ENCODE measurements at places on chromosomes 6 and 20. TPM values are rescaled to one million over a fixed set of nuclear protein-coding genes. Genes with fewer than 3 reads are reported as not detected.
A peak's percentile ranks its signal among the peaks of the same experiment; 100 is the strongest.

- no peaks in the 10 kb centered on the region for H3K4me1 ChIP-seq
- no peak overlapping the region for H3K4me3 ChIP-seq
- no peak overlapping the region for H3K27ac ChIP-seq
- no peaks in the 10 kb centered on the region for H3K27me3 ChIP-seq
- H3K36me3 ChIP-seq, result no peaks in the 10 kb centered on the region
These were observed 33.0 kb upstream of the NR2E1 start for GRCh38 chr6:108132863-108133262.

DNA sequence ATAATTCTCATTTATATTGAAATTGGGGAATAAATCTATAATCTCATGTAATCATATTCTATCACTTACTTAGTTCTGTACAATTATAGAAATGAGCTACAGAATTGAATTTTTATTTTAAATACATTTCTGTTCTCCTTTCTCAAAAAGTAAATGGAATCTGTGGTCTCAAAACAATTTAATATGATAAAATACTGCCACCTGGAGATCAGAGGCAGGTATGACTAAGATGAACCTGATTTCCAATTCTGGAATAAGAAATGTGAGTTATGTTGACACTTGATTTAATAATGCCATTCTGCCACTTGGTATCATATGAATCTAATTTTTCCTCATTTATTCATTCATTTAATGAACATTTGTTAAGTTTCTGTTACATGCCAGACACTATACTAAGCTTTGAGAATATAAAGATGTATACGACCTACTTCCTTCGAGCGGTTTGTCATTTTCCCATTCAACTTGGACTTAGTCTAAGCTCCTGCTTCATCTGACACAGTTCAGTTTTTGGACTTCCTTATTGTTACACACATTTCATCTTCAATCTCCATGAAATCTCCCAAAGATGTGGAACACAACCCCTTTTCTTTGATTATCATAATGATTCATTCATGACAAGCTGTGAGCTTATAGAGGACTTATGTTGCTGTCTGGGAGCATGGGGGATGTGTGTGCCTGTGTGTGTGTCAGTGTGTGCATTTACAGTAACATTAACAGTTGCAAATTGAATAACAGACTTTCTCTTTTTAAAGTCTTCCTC lies 7.5 kb upstream of the CCDC28A start:
- DNase-seq, result no peak
- no peaks in the 10 kb centered on the region for H3K27me3 ChIP-seq
- H3K4me3 ChIP-seq, result no peak overlapping the region
- H3K27ac ChIP-seq, result no peak overlapping the region
- H3K4me1 ChIP-seq, result peaks cover 5% of the 10 kb centered on the region

DNA sequence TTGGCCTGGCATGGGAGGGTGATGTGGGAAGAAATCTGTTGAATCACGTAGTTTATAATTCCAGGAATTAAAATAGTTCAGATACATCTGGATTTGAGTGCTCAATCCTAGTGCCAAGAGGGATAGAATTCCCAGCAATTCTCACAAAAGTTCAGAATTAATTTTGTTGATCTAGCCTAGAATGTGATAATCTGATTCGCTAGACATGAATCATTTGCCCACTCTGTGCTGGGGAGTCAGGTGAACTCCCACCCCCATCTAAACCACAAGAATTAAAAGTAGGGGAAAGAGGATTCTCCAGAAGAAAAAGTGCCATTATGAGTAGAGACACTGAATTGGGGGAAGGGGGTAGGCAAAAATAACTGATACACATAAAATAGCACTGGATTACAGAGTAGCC lies 85.0 kb downstream of the LIN28B start:
- H3K4me3 ChIP-seq, result no peak overlapping the region
- H3K27ac ChIP-seq, result no peak overlapping the region
- peaks cover 9% of the 10 kb centered on the region for H3K4me1 ChIP-seq
- no peak for DNase-seq

DNA sequence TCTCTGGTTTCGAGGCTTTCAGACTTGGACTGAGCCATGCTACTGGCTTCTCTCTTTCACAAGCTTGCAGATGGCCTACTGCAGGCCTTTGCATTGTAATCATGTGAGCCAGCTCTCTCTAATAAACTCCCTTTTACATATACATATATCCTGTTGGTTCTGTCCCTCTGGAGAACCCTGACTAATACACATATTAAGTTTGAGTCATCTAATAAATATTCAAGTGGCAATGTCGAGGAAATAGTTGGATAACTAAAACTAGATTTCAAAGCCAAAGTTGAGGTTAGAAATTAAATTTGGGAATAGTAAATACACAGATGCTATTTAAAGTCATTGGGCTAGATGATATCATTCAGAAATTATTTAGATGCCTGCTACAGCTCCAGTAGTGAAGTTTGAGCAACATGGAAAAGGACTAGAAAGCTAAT lies 1343.4 kb downstream of the GRIK2 start:
- H3K4me1 ChIP-seq, result no peaks in the 10 kb centered on the region
- no peaks in the 10 kb centered on the region for H3K27me3 ChIP-seq
- no peak for DNase-seq
- H3K27ac ChIP-seq, result no peak overlapping the region
- H3K36me3 ChIP-seq, result no peaks in the 10 kb centered on the region
- no peak overlapping the region for H3K4me3 ChIP-seq

GRCh38 chr6:136137008-136137692 lies 113.0 kb downstream of the MTFR2 start:
- no peak overlapping the region for H3K4me3 ChIP-seq
- no peak for DNase-seq
- no peaks in the 10 kb centered on the region for H3K36me3 ChIP-seq
- H3K4me1 ChIP-seq, result no peaks in the 10 kb centered on the region
- H3K27ac ChIP-seq, result no peak overlapping the region

DNA sequence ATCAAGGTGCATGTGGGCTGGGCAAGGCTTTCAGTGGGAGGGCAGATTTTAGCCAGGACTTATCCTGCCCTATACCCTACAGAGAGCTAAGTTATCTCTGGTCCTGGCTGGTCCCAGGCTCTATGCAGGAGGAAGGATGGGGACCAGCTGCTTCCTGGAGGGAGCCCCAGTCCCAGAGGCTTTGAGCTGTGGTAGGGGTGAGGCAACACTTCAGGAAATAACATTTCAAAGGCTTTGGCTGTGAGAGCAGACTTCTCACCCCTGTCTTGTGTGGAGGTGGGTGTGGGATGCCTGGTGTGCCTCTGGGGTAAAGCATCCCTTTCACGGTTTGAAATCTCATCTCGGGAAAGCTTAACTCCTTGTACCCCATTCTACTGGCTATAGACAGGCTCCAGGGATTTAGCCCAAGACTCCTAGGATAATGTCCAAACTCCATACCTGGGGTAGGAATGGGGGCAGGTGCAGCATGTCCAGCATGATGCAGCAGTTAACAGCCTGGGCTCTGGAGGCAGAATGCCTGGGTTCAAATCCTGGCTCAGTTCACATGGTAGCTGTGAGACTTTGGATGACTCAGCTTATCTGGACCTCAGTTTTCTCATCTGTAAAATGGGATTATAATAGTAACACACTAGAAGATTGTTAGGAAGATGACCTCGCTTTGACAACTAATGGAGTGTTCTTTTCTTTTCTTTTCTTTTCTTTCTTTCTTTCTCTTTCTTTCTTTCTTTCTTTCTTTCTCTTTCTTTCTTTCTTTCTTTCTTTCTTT lies 27.5 kb upstream of the SIRPA start:
- no peaks in the 10 kb centered on the region for H3K27me3 ChIP-seq
- H3K4me1 ChIP-seq, result no peaks in the 10 kb centered on the region
- no peaks in the 10 kb centered on the region for H3K36me3 ChIP-seq
- DNase-seq, result no peak
- H3K27ac ChIP-seq, result no peak overlapping the region

DNA sequence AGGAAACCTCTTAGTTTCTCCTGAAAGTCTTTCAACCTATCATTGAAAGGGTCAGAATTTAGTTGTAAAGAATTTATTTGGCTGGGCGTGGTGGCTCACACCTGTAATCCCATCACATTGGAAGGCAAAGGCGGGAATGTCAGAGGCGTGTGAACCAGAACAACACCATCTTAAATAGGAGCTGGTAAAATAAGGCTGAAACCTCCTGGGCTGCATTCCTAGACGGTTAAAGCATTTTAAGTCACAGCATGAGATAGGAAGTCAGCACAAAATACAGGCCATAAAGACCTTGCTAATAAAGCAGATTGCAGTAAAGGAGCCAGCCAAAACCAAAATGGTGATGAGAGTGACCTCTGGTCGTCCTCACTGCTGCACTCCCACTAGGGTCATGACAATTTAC lies 29.6 kb downstream of the OR2B2 start:
- H3K4me3 ChIP-seq, result no peak overlapping the region
- H3K36me3 ChIP-seq, result no peaks in the 10 kb centered on the region
- H3K27me3 ChIP-seq, result no peaks in the 10 kb centered on the region
- no peak for DNase-seq

DNA sequence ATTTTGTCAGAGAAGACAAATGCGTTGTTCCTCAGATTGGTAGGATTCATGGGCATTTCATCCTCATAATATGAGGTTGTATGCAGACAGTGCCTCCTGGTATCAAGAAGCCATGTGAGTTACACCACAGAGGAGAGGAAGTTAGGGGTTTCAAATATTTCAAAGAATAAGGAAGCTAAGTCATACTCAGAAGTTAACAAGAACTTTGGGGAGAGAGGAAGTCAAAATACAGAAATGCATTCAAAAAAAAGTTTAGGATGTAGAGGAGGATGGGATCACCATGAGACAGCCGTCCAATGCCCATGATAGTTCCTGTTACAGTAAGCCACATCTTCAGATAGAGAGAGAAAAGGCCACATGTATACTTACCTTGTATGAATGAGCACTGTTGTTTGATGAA lies 22.3 kb downstream of the HLA-DOB start:
- H3K4me3 ChIP-seq, result no peak overlapping the region
- peaks cover 15% of the 10 kb centered on the region for H3K27me3 ChIP-seq
- H3K36me3 ChIP-seq, result no peaks in the 10 kb centered on the region
- no peak overlapping the region for H3K27ac ChIP-seq

GRCh38 chr6:169991913-169992312 lies 240.5 kb downstream of the ERMARD start:
- H3K4me1 ChIP-seq, result no peaks in the 10 kb centered on the region
- no peaks in the 10 kb centered on the region for H3K36me3 ChIP-seq
- H3K4me3 ChIP-seq, result no peak overlapping the region
- no peaks in the 10 kb centered on the region for H3K27me3 ChIP-seq
- no peak overlapping the region for H3K27ac ChIP-seq

- DNase-seq, result no peak
- H3K27me3 ChIP-seq, result no peaks in the 10 kb centered on the region
- H3K4me3 ChIP-seq, result no peak overlapping the region
- H3K27ac ChIP-seq, result no peak overlapping the region
These were observed 34.9 kb upstream of the ALDH8A1 start for GRCh38 chr6:134984821-134985220.

- peak overlapping the region; percentile 89 for H3K27ac ChIP-seq
- H3K4me1 ChIP-seq, result peaks cover 32% of the 10 kb centered on the region
- peak; percentile 57 for DNase-seq
- H3K4me3 ChIP-seq, result peak overlapping the region; percentile 77
These were observed 1.2 kb downstream of the IP6K3 start for GRCh38 chr6:33745548-33745947.

GRCh38 chr6:158329531-158329930 lies 17.3 kb downstream of the TULP4 start:
- H3K4me3 ChIP-seq, result no peak overlapping the region
- peaks cover 24% of the 10 kb centered on the region for H3K36me3 ChIP-seq

DNA sequence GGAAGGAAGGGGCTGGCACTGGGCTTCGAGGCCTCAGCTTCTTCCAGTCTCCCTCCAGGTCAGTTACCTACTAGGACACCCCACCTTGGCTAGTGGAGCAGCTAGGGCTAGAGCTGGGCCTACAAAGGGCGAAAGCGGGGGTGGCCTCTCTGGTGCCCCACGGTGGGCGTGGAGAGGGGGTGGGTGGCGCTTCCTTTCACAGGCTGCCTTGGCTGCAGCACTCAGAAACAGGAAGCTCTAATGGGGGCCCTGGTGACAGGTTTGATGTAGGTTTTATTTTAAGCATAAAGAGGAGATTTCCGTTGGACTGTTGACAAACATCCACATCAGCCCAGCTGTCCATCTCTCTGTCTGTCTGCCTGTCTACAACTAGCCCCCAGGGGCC lies 13.4 kb downstream of the FAM110A start:
- H3K4me1 ChIP-seq, result peaks cover 36% of the 10 kb centered on the region
- peak overlapping the region; percentile 99 for H3K27ac ChIP-seq
- H3K27me3 ChIP-seq, result no peaks in the 10 kb centered on the region
- peak; percentile 52 for DNase-seq

DNA sequence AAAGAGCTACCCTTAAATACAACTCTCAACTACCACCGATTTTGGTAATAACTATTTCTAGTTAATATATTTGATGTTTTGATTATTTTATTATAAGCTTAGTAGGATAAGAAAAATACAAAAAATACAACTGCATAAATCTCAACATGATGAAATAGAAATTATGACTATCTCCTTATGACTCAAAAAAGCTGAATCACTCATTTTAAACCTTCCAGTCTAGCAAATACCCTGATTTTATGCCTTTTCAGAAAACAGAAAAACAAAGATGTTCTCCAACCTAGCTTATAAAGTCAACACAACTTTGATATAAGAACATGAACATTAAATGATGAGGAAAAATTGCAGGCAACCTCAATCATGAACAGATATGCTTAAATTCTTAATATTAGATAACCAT lies 40.2 kb upstream of the DSE start:
- DNase-seq, result no peak
- no peak overlapping the region for H3K4me3 ChIP-seq
- no peaks in the 10 kb centered on the region for H3K4me1 ChIP-seq
- no peak overlapping the region for H3K27ac ChIP-seq

DNA sequence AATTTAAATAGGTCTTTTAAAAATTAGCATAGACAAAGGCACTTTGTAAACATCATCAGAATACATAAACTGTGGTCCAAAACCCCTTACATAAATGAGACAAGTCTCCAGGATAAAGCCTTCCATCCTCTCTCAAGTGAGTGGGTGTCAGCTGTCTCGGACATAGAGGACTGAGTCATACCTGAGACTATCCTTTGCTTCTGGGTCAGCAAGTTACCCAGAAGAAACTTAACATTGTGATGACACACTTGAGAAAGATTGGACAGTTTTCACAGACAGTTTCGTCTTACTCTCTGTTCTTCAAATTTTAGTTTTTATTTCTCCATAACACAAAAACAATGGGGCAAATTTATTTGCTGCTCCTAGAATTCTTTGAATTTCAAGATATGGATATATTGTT lies 838.0 kb downstream of the DHX35 start:
- H3K36me3 ChIP-seq, result no peaks in the 10 kb centered on the region
- H3K4me3 ChIP-seq, result no peak overlapping the region
- H3K27me3 ChIP-seq, result no peaks in the 10 kb centered on the region
- no peak for DNase-seq
- H3K27ac ChIP-seq, result no peak overlapping the region
- H3K4me1 ChIP-seq, result no peaks in the 10 kb centered on the region

DNA sequence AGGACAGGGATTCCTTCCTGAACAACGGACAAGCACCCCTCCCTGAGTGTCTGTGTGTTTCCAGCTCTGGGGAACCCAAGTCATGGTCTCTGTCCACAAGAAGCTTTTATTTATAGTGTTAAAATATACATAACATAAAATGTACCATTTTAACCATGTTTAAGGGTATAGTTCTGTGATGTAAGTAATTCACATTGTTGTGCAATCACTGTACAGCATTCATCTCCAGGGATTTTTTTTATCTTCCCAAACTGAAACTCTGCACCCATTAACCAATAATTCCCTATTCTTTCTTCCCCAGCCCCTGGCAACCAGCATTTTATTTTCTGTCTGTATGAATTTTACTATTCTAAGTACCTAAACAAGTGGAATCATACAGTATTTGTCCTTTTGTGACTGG lies 84.2 kb downstream of the FOXF2 start:
- no peaks in the 10 kb centered on the region for H3K27me3 ChIP-seq
- no peak overlapping the region for H3K4me3 ChIP-seq
- no peaks in the 10 kb centered on the region for H3K4me1 ChIP-seq
- no peaks in the 10 kb centered on the region for H3K36me3 ChIP-seq
- no peak overlapping the region for H3K27ac ChIP-seq
- no peak for DNase-seq

The NHLRC1 gene
- total RNA-seq, result not detected

Measured in SJCRH30 (cell line).